ENCODE measurements at places on chromosomes 7 and 10.

GRCh38 chr10:24210501-24210900, 1.6 kb downstream of the KIAA1217 start:
- no peak for ATAC-seq

DNA sequence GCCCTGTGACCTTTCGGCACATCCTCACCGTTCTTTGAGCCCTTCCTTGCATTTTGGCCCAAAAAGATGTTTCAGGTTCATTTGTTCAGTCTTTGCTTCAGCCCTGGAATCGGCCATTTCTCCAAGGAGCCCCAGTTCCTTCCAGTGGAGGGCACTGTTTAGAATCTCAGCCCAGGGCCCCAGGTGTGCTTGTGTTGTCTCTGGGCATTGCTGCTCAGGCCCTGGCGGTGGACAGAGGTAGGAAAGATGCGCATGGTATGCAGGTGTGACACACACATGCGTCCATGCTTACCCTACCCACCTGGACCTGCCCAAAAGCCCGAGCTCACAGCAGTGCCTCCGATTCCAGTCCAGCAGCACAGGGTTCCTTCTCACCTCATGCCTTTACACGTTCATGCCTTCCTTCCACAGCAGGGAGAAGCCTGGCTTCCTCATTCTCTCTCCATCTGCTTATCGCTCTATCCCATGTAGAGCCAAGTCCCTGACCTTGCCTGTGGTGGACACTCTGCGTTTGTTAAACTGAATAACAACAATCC, 70.6 kb downstream of the LHPP start:
- no peak for ATAC-seq

- ATAC-seq = no peak
These were observed 3.9 kb upstream of the TOMM7 start for GRCh38 chr7:22826593-22826992.

DNA sequence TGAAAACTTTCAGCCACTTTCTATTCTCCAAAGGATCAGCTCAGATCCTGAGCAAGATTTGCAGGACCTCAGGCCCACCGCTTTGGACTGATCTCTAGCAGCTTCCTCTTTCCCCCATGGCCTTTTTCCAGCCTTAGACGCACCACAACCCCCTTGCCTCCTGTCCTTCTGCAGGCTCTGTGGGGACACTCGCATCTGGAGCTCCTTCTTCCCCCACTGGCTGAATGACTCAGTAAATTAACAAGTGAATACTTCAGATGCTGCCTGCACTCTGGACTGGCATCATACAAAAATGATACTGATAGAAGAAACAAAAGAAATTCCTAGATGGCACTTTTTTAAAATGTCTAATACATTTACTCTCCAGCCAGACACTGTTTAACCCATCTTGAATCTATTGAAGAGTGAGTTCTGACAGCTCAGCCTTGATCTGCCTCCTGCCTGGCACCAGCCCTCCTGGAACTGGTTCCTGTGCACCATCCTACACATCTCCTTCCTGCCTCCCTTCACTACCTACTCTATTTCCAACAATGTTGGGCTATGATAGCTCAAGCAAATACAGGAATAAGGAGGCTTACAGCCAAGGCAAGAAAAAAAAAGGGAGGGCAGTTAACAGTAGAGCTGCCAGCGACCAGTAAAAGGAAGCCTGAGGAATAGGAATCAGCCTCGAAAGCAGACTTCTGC, 3.3 kb downstream of the FRMPD2 start:
- ATAC-seq = no peak

Measured in stimulated activated memory B cell treated with anti-CD40 and anti-IgM and Interleukin-4, amounts not matched to agents 10 μg/mL and 1 μg/mL and 100 μg/mL, for 72 hours (primary cell).